ENCODE measurements at places on chromosomes 3 and 15. TPM values are rescaled to one million over a fixed set of nuclear protein-coding genes. Genes with fewer than 3 reads are reported as not detected.

The ECE2 gene
- total RNA-seq, result not detected

The SNX33 gene
- 6.6 TPM for total RNA-seq

The NFKBIZ gene
- 63.2 TPM for total RNA-seq

The PHLDB2 gene
- total RNA-seq, result 49.1 TPM

The ANKRD63 gene
- total RNA-seq, result not detected

The FANCD2OS gene
- not detected for total RNA-seq

The MASP1 gene
- total RNA-seq, result 0.19 TPM

The EOMES gene
- not detected for total RNA-seq

The SLC28A1 gene
- not detected for total RNA-seq

The NPAP1 gene
- not detected for total RNA-seq

The TMCO5A gene
- not detected for total RNA-seq

The CCRL2 gene
- total RNA-seq, result 6.3 TPM

The CTXN2 gene
- not detected for total RNA-seq

The SLC24A5 gene
- total RNA-seq, result not detected

The AMOTL2 gene
- 145 TPM for total RNA-seq

The TRIM42 gene
- not detected for total RNA-seq

The SLC9C1 gene
- total RNA-seq, result 0.13 TPM

The ARPIN gene
- 17.0 TPM for total RNA-seq

The TMC3 gene
- total RNA-seq, result not detected

The NAALADL2 gene
- 0.65 TPM for total RNA-seq

The FEZF2 gene
- not detected for total RNA-seq

The CCDC71 gene
- total RNA-seq, result 13.4 TPM

The ACAD9 gene
- total RNA-seq, result 30.3 TPM

The GOLGA8F gene
- not detected for total RNA-seq

The ANKUB1 gene
- not detected for total RNA-seq

The TMEM40 gene
- total RNA-seq, result under 0.01 TPM

The ACKR4 gene
- total RNA-seq, result 0.50 TPM

The LTF gene
- 0.13 TPM for total RNA-seq

The SIAH2 gene
- total RNA-seq, result 8.4 TPM

The HEG1 gene
- 92.2 TPM for total RNA-seq

The PRSS50 gene
- total RNA-seq, result not detected

The GOLGA8S gene
- total RNA-seq, result not detected

The LPP gene
- total RNA-seq, result 69.1 TPM

The REC114 gene
- not detected for total RNA-seq

The ZIC4 gene
- not detected for total RNA-seq

The PP2D1 gene
- not detected for total RNA-seq

The C15orf61 gene
- 1.1 TPM for total RNA-seq

The LIPH gene
- total RNA-seq, result not detected

The CASR gene
- total RNA-seq, result not detected

The VEPH1 gene
- 24.0 TPM for total RNA-seq

The PLEKHO2 gene
- 34.0 TPM for total RNA-seq

The SLC2A2 gene
- total RNA-seq, result not detected

The SCAANT1 gene
- total RNA-seq, result not detected

Measured in bladder microvascular endothelial cell (primary cell).